ENCODE measurements at places on chromosomes 13 and 19. TPM values are rescaled to one million over a fixed set of nuclear protein-coding genes. Genes with fewer than 3 reads are reported as not detected.

GRCh38 chr13:51158365-51158764 lies 47.3 kb upstream of the C13orf42 start:
- H3K36me3 ChIP-seq, result no peaks in the 10 kb centered on the region
- DNase-seq, result no peak
- no peaks in the 10 kb centered on the region for H3K27me3 ChIP-seq
- H3K4me1 ChIP-seq, result no peaks in the 10 kb centered on the region

DNA sequence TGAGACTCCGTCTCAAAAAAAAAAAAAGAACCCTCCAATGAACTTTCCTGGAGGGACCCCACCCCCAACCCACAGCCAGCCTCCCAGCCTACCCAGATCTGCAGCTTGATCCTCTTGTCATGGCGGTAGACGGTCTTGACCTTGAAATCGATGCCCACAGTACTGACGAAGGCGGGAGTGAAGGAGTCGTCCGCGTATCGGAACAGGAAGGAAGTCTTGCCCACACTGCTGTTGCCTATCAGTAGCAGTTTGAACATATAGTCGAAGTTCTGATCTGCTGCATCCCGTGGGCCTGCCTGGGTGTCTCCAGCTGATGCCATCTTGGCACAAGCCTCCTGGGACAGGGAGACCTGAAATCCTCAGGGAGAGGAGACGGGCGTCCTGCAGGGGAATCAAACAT lies 2.4 kb downstream of the RAB3D start:
- H3K4me3 ChIP-seq, result no peak overlapping the region
- peaks cover 27% of the 10 kb centered on the region for H3K36me3 ChIP-seq
- DNase-seq, result no peak
- H3K27ac ChIP-seq, result no peak overlapping the region

IZUMO1 gene
- 1.1 TPM for total RNA-seq

PPP1R37 gene
- total RNA-seq, result 59.7 TPM

GRCh38 chr13:82947191-82947621 lies 935.1 kb downstream of the SLITRK1 start:
- no peaks in the 10 kb centered on the region for H3K27me3 ChIP-seq
- H3K36me3 ChIP-seq, result no peaks in the 10 kb centered on the region
- no peak overlapping the region for H3K4me3 ChIP-seq
- no peaks in the 10 kb centered on the region for H3K4me1 ChIP-seq
- no peak overlapping the region for H3K27ac ChIP-seq
- DNase-seq, result no peak

ADGRE1 gene
- total RNA-seq, result not detected

Data from thyroid gland (tissue), 4 donors.